ENCODE measurements at places on chromosomes 12 and 14. TPM values are rescaled to one million over a fixed set of nuclear protein-coding genes. Genes with fewer than 3 reads are reported as not detected.

GRCh38 chr14:29814156-29815015, 113.3 kb downstream of the PRKD1 start:
- DNase-seq, result peak; percentile 63

GRCh38 chr12:16187660-16188059, 89.8 kb downstream of the SLC15A5 start:
- DNase-seq, result no peak

DNA sequence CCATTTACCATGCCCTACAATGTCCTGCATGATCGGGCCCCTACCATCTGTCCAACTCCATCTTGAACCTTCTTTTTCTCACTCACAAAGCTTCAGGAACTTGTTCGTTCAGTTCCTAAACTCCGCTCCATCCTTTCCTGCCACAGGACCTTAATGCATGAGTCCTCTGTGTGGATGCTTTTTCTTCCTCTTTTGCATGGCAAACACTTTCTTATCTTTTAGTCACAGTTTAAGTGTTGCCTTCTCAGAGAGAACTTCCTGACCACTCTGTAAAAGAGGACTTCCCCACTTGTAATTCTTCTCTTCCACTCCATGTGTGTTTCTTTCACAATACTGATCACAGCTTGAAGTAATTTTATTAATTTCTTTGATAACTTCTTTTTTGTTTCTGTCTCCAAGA, 54.4 kb upstream of the ETV6 start:
- DNase-seq, result no peak

DNA sequence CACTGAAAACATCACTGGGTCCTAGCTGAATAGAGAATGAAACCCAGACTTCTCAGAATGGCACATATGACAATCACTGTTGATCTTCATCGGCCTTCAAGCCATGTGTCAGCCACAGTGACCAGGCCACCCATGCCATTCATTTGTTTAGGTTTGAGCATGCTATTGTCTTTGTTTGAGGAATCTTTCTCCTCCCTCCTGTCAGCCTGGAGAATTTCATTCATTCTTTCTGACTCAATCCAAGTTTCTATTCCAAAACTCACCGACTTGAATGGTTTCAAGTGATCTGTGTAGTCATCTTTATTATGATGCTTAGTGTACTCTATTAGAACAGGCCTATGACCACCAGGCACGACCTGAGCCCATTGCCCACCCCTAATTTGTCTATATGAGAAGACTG, 106.3 kb downstream of the ETNK1 start:
- DNase-seq, result no peak

- no peak for DNase-seq
Measured at GRCh38 chr12:77847060-77847541, 16.4 kb downstream of the NAV3 start.

DNA sequence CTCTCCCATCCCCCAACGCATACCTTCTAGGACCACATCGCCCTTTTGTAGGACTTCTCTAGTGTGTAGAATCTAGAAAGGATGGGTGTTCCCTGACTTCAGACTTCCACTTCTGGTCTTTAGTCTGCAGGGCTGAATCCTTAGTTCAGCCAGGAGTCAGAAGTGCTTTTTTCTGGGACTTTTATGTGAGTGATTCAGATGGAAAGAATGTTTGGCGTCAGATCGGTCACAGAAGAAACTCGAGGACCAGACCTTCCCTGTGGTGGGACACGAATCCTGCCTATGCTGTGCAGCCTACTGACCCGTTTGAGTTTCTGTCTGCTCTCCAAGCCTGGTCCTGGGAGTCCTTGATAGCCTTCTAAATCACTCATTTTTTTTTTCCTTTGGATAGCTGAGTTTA, 165.4 kb upstream of the SSTR1 start:
- DNase-seq, result peak; percentile 74

- DNase-seq, result no peak
Measured at GRCh38 chr12:43841253-43841652, 5.4 kb downstream of the TMEM117 start.

- peak; percentile 56 for DNase-seq
Measured at GRCh38 chr14:35215110-35215813, 76.9 kb upstream of the PSMA6 start.

GRCh38 chr12:120496413-120497340, 764 bp downstream of the DYNLL1 start:
- peak; percentile 31 for DNase-seq

The STYK1 gene
- not detected for polyA plus RNA-seq

The ANO2 gene
- 3.9 TPM for polyA plus RNA-seq

The KRT77 gene
- 0.32 TPM for polyA plus RNA-seq

All from hindlimb muscle (tissue), 1 donor.